Hindlimb muscle (tissue), 1 donor: ENCODE measurements at places on chromosomes 5 and 9.
A peak's percentile ranks its signal among the peaks of the same experiment; 100 is the strongest.

- DNase-seq = no peak
Observed at GRCh38 chr9:124871156-124871561, 9.2 kb downstream of the ARPC5L start.

- DNase-seq = no peak
Observed at GRCh38 chr5:41465493-41466171, 44.8 kb downstream of the PLCXD3 start.

DNA sequence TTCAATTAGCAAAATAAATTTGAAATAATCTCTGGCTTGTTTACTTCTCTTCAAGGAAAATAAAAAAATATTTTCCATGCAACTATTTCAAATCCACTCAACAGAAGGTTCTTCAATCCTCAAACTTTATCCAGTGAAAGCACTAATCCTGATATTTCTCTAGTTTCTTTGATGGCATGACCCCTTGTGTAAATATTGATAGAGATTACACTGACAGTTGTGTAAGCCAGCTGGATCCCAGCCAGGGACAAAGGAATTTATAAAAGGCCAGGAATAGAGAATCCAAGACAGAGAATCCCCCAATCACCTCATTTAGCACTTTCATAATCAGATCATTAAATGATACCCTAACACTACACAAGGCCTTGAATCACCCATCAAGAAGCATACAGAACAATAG, 135.2 kb downstream of the GNA14 start:
- DNase-seq = no peak

- no peak for DNase-seq
Observed at GRCh38 chr9:33136721-33137670, 30.1 kb downstream of the B4GALT1 start.

DNA sequence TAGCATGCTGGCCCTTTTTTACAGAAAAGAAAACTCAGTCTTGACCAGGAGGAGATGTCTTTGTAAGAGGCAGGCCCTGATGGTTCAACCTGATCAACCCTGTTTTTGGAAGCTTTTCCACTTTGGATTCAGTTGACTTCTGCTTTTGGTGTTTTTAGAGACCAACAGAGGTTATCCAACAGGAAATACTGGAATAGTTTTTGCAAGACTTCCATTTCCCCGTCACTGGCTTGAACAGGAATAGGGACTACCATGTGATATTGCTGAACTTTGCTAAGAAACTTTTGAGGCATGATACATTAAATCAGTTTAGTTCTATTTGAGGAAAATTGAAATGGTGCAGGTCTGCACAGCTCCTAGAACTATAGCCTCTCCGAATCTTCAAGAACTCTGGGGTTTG, 17.1 kb upstream of the DAB2 start:
- no peak for DNase-seq

- peak; percentile 8 for DNase-seq
Observed at GRCh38 chr5:124263680-124264491, 482.6 kb downstream of the ZNF608 start.

DNA sequence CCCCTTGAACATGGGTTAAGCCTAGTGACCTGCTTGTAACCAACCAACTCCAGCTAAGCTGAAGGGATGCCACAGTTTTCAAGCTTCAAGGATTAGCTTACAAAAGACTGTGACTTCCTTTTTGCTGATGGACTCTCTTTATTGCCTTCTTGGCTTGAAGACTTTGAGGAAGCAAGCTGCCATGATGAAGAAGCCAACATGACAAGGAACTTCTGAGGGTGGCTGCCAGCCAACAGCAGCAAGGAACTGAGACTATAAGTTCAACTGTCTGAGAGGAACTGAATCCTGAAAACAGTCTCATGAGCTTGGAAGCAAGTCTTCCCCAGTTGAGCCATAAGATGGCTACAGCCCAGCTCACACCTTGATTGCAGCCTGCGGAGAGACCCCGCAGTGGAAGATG, 116.1 kb upstream of the TAF11L2 start:
- no peak for DNase-seq

GRCh38 chr5:54259090-54259489, 51.3 kb downstream of the ARL15 start:
- no peak for DNase-seq

DNA sequence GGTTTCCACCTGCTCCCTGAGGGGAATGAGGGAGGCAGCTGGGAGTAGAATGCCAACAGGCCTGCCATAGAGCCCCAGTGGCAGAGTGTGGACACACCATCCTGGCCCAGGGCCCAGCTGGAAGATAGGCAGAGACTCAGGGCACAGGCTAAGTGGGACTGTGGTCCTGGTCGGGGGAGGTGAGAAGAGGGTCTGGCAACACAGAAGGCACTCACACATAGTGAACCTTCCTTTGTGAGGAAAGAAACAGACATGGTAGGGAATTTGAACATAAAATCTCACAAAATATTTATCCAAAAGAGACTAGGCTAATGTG, 41.2 kb downstream of the WDR36 start:
- DNase-seq = no peak

GRCh38 chr9:89564346-89564878, 40.4 kb upstream of the GADD45G start:
- DNase-seq = no peak

DNA sequence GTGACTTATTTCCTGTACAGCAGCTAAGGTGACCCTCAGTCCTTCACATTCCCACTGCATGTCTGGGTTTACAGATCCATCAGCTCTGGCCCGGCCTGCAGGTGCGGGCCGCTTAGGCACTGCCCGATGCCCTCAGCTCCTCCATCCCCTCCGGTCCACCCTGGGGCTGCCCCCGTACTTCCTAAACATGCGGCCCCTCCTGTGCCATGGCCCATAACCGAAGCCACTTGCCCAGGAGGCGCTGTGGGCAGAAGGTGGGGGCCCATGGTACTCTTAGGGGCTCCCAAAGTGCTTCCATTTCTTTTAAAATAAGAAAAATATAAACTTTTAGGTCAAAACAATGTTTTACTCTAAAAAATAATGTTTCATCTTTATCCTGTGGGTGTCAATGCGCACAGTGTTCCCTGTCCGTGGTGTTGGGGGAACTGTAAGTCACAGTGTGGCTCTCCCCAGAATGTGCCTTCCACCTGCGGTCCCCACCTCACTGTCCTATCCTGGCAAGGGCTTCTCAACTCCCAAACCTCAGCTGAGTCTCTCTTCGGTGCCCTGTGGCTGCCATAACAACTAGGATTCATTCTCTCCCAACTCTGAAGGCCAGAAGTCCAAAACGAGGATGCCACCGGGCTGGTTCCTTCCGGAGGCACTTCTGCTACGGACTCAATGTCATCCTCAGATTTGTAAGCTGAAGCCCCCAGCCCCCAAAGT, 132.7 kb upstream of the LPCAT1 start:
- no peak for DNase-seq

DNA sequence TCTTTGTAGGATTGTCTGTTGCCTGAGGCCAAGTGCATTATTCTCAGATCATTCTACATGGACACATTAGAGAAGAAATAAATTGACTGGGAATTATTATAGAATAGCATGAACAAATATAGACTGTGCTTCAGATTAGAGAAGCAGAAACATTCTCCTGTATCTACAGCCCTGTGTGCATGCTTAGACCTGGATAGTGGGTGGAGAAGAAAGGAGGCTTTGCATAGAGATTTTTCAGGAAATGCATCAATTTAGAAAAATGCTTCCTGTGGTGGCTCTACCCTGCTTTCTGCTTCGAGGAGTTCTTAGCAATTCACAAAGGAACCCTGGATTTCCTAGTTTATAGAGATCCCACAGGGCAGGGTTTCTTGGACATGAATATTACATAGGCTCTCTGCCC, 66.7 kb downstream of the IRX1 start:
- DNase-seq = no peak

DNA sequence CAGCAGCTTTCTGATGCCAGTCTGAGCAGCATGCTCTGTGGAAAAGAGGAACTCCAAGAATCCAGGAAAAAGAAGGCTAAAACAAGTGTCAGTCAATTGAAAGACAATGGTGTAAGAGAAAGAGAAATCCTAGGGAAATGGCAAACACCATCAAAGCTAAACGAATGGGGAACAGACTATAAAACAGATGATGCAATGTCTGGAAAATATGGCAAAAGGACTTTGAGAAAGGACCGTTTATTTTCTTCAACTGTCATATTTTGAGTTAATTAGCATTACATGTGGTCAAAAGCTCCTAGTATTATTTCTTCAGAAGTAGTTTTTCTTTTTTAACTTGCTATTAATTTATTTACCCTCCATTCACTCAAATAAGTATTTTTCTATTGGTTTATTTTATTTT, 465.2 kb downstream of the LRRC70 start:
- DNase-seq = no peak

GRCh38 chr9:100999906-101000544, 28.5 kb upstream of the PLPPR1 start:
- DNase-seq = no peak
